Stimulated activated CD8-positive, alpha-beta memory T cell treated with anti-CD3 and anti-CD28 coated beads, Interleukin-4, amount 100 ng/mL, for 1 hour (primary cell): ENCODE measurements at places on chromosomes 7 and 10.

GRCh38 chr10:30058570-30059132, 735 bp downstream of the JCAD start:
- DNase-seq: no peak

- no peak for DNase-seq
Measured at GRCh38 chr10:129754211-129755050, 209.6 kb downstream of the EBF3 start.

DNA sequence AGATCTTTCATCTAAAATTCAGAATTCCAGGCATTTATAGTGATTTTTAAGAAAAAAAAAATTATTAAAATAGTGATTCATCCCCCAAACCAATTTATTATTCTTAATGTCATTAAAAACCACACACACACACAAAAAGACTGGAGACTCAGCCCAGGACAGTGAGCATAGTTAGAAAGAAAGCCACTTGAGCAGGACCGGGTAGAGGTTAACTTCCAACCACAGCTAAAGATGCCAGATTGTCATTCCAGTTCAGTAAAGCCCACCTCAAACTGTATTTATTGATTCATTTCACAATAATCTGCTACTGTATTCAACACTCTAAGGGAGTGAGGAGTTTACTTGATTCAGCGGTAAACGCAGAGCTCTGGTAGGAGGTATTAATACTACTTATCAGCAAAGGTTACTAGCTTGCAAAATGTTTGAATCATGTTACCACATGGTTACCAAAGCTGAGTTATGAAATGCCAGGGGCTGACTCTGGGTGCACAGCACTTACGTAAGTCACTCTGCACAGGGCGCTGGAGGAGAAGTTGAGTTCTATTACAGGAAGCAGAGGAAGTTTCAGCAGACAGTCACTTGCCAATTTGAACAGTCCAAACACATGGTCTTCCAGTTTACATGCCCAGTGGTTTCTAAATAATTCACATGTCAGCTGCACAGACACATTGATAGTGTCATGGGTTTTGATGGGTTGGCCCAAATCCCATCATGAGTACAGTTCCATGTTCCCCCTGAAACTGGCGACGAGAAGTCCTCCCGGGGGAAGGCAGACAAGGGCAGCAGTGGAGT, 64.6 kb downstream of the KLF6 start:
- no peak for DNase-seq

DNA sequence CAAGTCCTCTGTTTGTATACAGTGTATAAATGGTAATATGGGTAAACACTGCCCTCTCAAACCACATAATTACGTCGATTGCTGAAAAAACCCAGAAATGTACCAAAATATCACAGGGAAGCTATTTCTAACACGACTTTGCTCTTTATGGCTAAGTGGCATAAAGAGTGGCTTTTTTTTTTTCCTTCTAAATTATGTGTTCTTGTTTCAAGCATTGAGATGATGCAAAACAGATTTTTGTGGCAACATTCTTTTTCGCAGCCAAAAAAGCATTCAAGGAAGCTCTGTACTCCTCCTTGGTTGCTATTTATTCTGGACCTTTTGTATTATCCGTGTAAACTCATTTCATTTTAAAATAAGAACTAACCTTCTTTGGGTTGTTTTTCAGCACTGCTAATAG, 138.9 kb downstream of the VTI1A start:
- no peak for DNase-seq

GRCh38 chr10:33129141-33129995, 171.3 kb upstream of the ITGB1 start:
- DNase-seq: no peak

DNA sequence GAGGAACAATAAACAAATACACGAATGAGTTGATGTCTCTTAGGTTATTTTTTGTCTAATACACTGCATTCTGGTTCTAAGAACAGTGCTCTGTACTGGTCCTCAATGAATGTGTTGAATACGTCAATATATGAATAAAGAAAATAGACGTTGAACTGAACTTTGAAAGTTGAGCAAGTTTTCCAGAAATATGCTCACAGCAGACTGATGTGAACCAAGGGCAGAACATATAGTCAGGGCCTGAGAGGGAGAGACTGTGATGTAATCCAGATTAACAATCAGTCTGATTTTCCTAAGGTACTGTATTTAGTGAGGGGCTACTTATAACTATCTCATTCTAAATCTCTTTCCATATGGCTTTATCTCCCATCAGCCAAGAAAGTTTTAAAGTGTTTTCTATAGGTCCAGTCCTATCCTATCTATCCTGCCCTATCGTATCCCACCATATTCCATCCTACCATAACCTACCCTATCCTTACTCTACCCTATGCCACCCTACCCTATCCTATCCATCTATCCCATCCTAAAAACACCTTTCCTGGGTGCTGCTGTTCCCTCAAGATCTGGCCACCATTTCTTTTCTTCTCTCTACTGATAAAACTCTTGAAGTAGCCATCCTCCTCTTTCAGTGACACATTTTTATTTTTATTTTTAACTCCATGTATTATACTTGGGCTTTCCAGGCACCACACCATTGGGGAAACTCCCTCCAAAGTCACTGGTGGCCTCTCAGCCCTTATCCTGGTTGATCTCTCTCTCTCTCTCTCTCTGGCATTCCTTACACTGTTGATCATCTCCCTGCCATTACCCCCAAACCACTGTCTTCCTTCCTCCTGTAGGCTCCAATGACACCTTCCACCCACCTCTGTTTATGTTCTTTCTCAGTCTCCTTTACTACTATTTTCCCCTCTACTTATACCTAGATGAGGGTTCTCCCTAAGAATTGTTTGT, 212.3 kb upstream of the SLC26A5 start:
- no peak for DNase-seq

GRCh38 chr10:37095792-37096573, 29.4 kb upstream of the ANKRD30A start:
- DNase-seq: no peak

GRCh38 chr10:59580026-59580863, 129.4 kb downstream of the SLC16A9 start:
- no peak for DNase-seq

DNA sequence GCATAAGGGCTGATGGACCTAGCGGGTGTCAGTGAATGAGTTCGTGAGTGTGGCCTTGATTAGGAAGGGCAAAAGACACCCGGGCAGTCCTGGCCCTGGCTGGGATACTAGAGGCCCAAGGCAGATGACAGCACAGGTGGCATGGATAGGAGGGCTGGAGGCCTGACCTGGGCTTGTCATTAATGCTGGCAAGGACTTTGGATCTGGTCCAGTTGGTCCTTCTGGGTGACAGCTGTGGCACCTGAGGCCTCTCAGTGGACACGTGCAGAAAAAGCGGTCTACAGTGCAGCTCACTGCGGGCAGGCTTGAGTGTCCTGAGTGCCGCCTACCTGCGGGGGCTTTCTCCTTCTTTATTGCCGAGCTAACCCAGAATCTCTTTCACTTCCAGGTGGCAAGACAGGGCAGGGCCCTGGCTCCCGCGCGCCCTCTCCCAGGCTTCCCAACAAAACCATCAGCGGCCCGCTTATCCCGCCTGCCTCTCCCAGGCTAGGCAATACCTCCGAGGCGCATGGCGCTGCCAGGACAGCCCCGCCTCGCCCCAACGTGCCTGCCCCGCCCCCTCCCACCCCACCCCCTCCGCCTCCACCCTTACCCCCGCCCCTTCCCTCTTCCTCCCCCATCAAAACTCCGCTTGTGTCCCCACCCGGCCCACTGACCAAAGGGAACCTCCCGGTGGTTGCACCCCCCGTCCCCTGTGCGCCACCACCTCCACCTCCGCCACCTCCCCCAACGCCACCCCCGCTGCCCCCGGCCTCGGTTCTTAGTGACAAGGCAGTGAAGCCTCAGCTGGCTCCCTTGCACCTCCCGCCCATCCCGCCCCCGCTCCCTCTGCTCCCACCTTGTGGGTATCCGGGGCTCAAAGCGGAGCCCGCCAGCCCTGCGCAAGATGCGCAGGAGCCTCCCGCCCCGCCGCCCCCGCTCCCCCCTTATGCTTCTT, 77.4 kb downstream of the WIPF3 start:
- no peak for DNase-seq

GRCh38 chr7:95317546-95317945, 6.8 kb downstream of the PON1 start:
- no peak for DNase-seq

DNA sequence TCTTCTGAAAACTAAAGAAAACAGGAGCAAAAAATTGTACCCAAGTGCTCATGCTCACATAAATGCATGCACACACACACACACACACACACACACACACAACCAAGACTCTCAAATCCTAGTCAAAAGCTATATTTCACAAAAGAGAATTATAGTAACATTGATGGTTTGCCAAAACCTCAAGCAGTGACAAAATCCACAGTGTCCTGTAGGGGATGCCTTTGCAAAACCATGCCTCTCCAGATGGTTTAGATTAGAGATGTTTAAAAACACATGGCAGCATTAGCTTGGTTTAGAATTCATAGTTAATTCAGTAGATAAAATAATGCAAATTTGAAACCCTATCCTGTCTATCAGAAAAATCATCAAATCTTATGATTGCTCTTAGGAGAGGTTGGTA, 232.2 kb downstream of the DYNC1I1 start:
- no peak for DNase-seq

DNA sequence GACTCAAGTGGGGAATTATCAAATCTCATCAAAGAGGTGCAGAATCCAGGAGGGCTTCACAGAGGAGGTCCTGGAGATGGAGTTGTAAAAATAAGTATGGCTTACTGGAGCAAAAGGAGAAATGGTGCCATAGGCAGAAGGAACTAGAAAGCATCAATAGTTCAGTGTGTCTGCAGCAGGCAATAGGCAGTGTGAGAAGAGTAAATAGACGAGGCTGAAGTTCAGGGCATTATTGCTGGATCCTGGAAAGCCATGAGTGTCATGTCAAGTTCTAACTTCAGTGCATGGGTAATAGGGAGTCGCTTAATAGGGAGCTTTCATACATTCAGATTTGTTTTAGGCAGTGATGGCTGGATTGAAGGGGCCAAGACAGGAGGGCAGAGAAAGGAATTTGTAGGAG, 39.3 kb downstream of the CYP26A1 start:
- no peak for DNase-seq

- DNase-seq: no peak
Measured at GRCh38 chr10:11208243-11208642, 190.6 kb downstream of the CELF2 start.
